ENCODE measurements at places on chromosomes 1 and 21.

DNA sequence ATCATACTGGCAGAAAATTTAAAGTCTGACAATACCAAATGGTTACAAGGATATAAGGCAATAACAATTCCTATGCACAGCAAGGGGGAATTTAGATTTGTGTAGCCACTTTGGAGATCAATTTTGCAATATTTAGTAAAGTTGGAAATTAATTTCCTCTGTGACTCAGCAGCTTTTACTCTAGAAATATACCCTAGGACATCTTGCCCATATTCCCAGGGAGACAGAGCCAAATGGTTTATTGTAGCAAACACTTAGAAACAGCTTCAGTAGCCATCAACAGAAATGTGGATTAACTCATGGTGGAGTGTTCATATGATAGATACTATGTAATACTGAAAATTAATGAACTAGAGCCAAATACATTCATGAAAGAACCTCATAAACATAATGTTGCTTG lies 104.6 kb downstream of the BACH1 start:
- no peak for DNase-seq

DNA sequence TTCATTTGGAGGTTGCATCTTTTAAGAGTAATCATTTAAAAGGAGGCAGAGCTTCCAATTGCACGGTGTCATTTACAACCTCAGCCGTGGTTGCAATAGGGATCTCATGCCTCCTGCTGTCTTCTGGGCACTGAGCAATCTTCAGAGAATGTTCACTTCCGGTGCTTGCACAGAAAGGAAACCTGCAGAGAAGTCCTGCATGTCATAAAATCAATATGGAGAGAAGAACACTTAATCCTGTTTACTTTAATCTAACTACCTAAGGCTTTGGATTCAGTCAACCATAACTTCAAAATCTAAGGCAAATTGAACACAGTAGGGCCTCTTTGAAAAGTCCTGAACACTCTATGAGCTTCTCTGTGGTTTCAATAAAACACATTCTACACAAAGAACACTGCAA lies 11.3 kb upstream of the MAP10 start:
- DNase-seq, result peak; percentile 68

- no peak for DNase-seq
Measured at GRCh38 chr1:9211291-9211811, 23.2 kb upstream of the H6PD start.

- DNase-seq, result no peak
Measured at GRCh38 chr1:153543736-153544135, 1.9 kb downstream of the S100A4 start.

DNA sequence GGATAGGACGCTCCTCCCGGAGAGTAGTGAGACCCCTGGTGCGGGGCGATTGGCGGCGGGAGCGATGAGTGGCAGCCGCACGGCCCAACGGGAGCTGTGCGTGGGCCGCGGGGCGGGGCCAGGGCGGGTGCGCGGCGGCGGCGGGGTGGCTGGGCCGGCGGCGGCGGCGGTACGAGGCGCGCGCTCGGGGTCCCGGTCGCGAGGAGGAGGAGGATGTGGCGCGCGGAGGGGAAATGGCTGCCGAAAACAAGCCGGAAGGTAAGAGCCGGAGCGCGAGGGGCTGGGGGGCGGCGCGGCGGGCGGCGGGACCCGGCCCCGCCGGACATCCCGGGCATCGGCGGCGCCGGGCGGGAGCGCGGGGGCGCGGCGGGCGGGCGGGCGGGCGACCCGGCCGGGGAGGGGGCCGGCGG lies at the start of gene CAMTA1:
Gene CAMTA1 (plus strand): TSS at position 137 of the 410 bp plus-strand sequence. CDS start 77 bp downstream, at position 214.
- DNase-seq, result no peak
